Osteocyte (in vitro differentiated cells): ENCODE measurements at places on chromosomes 2 and 18. TPM values are rescaled to one million over a fixed set of nuclear protein-coding genes. Genes with fewer than 3 reads are reported as not detected.

DNA sequence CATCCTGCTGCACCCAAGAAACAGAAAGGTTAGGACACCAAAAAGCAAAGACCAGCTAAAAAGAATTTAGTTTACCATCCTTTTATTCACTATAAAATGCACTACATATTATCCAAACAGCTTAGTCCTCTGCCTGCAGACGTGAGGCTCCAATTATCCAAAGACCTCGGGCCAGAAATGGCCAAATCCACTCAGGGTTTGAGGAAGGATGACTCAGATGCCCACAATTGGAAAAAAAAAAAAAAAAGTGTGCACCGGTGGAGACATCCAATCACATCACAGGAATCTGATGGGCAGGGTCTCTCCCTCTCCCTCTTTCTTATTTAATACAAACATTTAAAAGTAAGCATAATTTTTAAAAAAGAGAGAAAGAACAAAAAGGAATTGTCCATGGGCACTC lies 65.7 kb downstream of the TRABD2A start:
- DNase-seq = no peak

DNA sequence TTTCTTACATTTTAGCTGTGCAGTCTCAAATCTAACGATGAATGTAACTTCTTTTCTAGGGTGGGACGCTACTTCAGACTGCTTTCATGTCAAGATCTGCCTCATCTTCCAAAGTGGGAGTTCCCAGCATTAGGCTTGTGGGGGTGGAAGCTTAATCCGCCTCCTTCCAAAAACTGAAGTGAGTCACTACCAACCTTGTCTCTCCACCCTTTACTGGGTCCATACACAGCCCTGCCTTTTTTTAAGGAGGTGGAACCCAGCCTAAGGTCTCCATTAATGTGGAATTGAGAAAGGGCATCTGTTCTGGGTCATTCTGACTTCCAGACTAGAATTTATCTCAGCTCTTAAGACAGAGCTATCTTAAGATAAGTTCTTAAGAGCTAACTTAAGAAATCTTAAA lies 42.0 kb upstream of the NFE2L2 start:
- DNase-seq = no peak

- DNase-seq = no peak
These were observed 77.2 kb downstream of the TCF4 start for GRCh38 chr18:55510809-55511208.

The FAM117B gene
- 8.4 and 9.6 TPM in 2 replicates for total RNA-seq

- no peak for DNase-seq
These were observed 357.4 kb upstream of the GULP1 start for GRCh38 chr2:187934236-187934635.

DNA sequence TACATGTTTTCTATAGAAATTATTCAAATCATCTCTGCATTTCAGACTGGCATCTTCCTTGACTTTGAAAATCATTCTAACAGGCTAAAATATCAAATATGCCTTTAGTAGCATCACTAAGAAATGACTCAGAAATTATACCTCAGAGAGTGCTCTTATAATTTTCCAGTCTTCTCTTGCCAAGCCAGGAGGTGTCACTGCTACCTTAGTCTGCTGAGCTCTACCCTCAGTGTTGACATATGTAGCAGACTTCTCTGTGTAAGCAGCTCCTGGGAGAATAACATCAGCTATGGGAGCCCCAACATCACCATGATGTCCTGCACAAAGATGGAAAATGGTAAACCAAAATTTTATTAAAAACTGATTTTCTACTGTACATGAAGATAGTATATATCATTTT lies 31.6 kb downstream of the NDUFS1 start:
- no peak for DNase-seq

DNA sequence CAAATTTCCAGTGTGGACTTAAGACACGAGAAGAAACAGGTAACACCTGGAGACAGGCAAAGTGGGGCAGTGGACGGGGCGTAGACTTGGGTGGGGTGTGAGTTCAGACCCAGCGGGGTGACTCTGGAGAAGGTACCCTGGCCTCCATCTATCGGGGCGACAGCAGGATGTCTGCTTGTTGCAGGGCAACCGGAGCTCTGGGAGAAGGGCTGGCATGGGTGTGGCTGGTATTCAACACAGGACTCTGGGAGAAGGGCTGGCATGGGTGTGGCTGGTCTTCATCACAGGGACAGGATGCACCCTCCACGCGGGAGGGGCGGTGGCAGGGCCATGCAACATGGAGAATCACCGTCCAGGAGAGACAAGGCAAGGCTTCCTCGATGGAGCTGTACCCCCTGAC lies 198.5 kb downstream of the HDAC4 start:
- no peak for DNase-seq

The CYP26B1 gene
- total RNA-seq = 0.89 and 1.3 TPM in 2 replicates

- DNase-seq = no peak
These were observed 142.3 kb upstream of the RGPD4 start for GRCh38 chr2:107684421-107684820.

The INSIG2 gene
- 16.7 and 18.3 TPM in 2 replicates for total RNA-seq

DNA sequence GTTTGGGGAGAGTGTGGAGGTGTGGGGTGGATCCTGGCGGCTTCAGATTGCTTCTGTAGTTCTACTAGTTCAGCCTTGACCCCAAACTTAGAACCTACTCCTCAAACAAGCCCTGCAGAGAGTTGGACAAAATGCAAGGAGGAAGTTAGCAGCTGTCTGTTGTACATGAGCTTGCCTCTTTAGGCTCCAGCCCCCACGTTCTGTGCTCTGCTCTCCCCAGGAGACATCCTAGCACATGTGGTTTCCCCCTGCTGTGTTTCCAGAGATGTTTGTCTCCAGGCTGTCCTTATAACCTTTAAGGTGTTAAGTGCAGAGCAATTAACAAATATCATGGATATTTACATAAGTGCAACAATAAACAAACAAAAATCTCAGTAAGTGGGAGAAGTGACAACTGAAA lies 111.1 kb downstream of the ACOXL start:
- no peak for DNase-seq

- DNase-seq = no peak
These were observed 201.6 kb downstream of the SETBP1 start for GRCh38 chr18:44882163-44882868.

- no peak for DNase-seq
These were observed 17.2 kb downstream of the MAL start for GRCh38 chr2:95042472-95043271.

DNA sequence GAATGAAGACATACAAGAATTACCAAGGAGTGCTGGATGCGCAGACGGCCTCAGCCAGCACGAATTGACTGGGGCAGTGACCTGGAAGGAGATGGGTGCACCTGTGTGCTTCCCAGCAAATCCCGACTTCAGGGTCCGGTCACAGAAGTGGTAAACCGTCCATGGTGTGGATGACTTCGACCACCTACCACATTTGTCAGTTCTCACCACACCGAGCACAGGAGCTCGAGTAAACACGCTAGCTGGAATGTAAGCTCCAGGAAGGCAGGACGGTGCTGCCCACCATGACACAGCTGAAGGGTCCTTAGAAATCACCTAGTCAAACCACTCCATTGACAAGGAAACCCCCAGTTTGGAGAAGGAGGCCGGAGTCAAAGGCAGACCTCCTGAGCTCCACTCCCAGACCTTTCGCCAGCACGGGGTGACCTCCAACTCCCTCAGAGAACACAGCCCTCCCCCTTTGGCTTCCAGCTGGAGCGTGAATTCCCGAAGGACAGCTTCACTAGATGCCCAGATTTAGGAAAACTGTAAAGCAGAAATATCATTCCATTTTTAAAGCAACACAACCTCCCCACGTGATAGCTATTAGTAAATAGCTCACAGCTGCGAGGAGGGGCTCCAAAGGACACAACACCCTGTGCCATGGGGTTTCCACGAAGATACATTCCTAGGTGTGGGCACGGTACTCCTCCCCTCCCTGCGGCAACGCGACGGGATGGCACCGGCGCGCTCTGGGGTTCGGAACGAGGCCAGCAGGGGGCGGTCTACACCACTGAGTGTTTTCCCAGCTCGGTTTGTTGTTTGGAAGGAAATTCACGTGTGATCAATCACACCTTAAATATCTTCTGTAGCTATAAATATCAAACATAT lies 34.1 kb upstream of the GNAL start:
- DNase-seq = no peak

DNA sequence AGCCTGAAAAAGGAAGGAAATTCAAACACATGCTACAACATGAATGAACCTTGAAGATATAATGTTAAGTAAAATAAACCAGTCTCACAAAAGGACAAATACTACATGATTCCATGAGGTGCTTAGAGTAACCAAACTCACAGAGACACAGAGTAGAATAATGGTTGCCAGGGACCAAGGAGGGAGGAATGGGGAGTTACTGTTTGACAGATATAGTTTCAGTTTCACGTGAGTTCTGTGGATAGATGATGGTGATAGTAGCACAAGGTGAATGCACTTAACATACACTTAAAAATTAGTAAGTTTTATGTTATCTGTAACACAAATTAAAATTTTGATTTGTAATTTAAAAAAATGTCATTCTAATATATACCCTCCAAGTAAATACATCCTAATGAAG lies 106.9 kb upstream of the ACVR1C start:
- DNase-seq = no peak

The TNS1 gene
- total RNA-seq = 80.8 and 82.5 TPM in 2 replicates

DNA sequence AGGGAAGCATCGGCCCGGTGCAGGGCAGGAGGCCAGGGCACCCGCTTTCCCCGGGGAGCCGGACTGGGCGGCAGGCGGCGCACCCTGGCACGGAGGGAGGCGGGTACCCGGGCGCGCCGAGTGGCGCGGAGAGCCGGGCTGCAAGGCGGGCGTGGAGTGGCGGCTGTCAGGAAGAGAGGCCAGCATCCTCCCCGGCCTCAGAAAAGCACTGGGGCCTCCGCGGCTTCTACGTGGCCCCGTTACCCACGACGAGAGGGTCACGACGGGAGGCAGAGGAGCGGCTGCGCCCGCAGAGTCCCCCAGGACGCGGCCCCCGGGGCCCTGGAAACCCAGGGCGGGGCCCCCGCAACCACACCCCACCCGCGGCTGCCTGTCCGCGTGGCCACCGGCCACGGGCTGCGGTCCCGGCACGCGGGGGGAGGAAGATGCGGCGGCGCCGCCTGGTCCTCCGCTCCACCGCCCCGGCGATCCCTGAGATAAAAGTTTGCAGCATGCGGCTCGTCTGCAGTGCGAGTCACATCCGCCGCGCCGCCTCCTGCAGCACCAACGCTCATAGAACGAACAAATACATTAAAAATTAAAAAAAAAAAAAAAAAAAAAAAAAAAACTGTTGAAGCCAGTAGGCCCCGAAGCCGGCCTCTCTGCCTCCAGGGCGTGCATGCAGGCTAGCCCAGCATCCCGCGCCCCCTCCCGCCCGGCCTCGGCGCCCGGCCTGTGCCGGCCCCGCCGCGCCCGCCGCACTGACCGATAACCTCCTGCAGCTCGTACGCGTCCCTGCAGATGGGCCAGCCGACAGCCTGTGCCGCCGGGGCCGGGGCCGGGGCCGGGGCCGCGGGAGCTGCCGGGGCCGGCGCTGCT lies 683 bp downstream of the STK39 start:
- DNase-seq = peak; percentile 87

The WDR54 gene
- total RNA-seq = 15.8 and 16.2 TPM in 2 replicates

The ZFAND2B gene
- 30.0 and 31.4 TPM in 2 replicates for total RNA-seq

The LYPD6 gene
- 1.8 and 2.1 TPM in 2 replicates for total RNA-seq

DNA sequence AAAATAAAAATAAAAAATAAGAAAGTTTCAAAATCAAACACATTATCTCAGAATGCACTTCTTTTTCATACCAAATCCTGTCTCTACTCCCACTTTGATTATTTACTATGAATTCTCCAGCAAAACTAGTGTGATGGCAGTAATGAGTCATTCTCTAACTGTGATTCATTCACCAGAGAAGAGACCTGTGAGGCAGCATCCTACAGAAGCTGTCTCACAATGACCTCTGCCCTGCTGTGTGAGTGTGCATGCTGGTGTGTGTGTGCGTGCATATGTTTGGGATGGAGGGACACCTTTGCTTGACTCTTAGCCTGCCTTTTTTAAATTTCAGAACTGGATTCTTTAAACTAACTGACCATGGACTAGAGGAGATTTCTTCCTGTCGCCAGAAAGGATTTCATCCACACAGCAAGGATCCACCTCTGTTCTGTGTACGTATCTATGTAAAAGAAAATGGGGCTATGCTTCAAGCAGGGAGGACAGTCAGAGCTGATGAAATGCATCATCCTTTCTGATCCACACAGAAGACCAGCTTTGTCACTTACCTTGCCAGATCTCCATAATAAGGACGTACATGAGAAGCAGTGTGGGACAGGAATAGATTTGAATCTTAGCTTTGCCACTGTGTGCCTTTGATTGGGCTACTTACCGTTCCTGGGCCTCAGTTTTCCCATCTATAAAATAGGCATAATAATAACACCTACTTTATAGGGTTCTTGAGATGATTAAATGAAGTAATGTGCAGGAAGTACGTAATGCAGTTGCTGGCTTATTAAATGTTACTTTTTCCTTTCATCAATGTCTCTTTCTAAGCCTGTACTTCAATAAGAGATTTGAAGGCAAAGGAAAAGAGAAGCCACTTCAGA lies 31.2 kb downstream of the STAMBP start:
- no peak for DNase-seq

GRCh38 chr2:64727843-64728463 lies 74.2 kb upstream of the SERTAD2 start:
- DNase-seq = no peak

GRCh38 chr18:62738639-62739038 lies 23.3 kb downstream of the PHLPP1 start:
- DNase-seq = no peak

GRCh38 chr2:118807668-118808428 lies 39.6 kb downstream of the EN1 start:
- DNase-seq = no peak

GRCh38 chr2:241315879-241316631 lies at the start of gene SEPTIN2:
Gene SEPTIN2 (plus strand): TSS chr2:241315925. CDS start chr2:241324233, 8,308 bp downstream.
- DNase-seq = peak; percentile 93

The RNF125 gene
- total RNA-seq = 0.13 and 0.29 TPM in 2 replicates

- DNase-seq = no peak
These were observed 254.3 kb downstream of the METTL4 start for GRCh38 chr18:2316751-2317696.

GRCh38 chr18:75782826-75783225 lies 355.3 kb upstream of the SMIM21 start:
- DNase-seq = no peak

DNA sequence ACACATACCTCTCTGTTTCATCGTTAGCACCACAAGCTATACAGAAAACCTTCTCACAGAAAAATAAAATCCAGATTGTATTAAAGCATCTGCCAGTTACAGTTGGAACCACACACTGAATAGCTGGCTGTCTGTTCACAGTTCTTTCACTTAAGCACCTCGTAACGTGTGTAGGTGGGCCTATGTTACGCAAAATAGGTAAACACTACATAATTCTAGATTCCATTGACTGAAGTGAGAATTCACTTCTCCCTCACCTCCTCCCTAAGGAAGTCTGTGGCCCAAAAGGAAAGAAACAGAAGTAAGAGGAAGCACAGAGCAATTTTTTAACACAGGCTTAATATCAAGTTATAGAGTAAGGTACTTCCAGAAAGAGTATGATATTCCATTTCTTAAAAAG lies 24.9 kb downstream of the PELI1 start:
- DNase-seq = no peak

GRCh38 chr2:61327173-61327572 lies 143.7 kb downstream of the USP34 start:
- no peak for DNase-seq
